T-cell (primary cell): ENCODE measurements at places on chromosomes 1 and 21.

- DNase-seq: no peak
Measured at GRCh38 chr1:214503553-214503952, 47.8 kb downstream of the PTPN14 start.

GRCh38 chr1:23531562-23532094, 595 bp upstream of the E2F2 start:
- no peak for DNase-seq

DNA sequence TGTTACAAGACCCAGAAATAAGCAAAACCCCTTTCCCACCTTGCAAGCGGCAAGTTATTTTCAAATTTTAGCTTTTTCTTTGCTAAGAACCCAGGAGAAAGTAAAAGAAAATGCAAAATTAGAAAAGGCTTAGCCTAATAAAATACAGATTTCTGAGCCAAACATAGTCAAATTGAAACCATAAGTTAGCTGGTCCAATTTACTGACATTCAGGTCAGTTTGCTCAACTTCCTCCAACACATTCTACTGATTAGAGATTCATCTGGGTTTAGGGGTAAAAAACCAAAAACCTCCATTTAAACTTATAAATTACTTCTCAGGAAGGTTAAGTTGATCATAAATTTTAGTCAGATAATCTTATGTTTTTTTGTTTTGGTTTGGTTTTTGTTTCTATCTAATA, 701.8 kb upstream of the CXADR start:
- no peak for DNase-seq

GRCh38 chr1:156465747-156466365, 34.7 kb downstream of the MEF2D start:
- DNase-seq: no peak

DNA sequence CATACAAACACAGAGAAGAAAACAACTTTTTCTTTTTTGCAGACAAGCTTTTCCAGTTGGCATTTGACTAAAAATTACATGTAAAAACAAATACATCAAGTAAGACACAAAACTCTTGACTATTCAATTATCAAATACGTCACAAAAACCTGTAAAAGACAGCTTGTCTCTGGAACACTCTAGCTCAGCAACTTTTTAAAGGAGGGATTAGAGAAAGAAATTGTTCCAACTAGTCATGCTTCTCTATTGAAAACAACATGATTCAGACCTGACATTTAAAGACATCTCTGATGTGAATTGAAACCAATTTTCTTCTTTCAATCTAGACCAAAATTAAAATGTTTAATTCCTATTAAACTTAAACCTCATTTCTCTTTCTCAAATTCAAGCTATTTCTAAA, 30.3 kb downstream of the SMYD3 start:
- no peak for DNase-seq
